Activated T-helper 2 cell treated with anti-CD3 and anti-CD28 coated beads, Interferon-gamma antibody, Interleukin-2, Interleukin-4, amounts not matched to agents 10 μg/mL and 5 μg/mL and 100 μg/mL, durations not matched to agents 14 hours and 24 hours and 36 hours (primary cell): ENCODE measurements at places on chromosomes 16 and 17. TPM values are rescaled to one million over a fixed set of nuclear protein-coding genes. Genes with fewer than 3 reads are reported as not detected.

The SLC16A13 gene
- 15.8 and 17.4 TPM in 2 replicates for total RNA-seq

The CYGB gene
- total RNA-seq, result not detected in 2 replicates

The ARHGAP23 gene
- total RNA-seq, result 0.32 and 1.2 TPM in 2 replicates

The PRKAR1A gene
- total RNA-seq, result 263 and 265 TPM in 2 replicates

The CD300E gene
- total RNA-seq, result not detected in 2 replicates

The SLC12A4 gene
- 46.2 and 47.1 TPM in 2 replicates for total RNA-seq

The MPV17L gene
- total RNA-seq, result 0.02 and 0.09 TPM in 2 replicates

The MAP2K6 gene
- total RNA-seq, result 3.1 and 3.6 TPM in 2 replicates

The MLKL gene
- 21.6 and 25.6 TPM in 2 replicates for total RNA-seq

The ADAD2 gene
- total RNA-seq, result not detected in 2 replicates

The CCDC78 gene
- total RNA-seq, result 7.3 and 8.3 TPM in 2 replicates

The PTX4 gene
- not detected in 2 replicates for total RNA-seq

The ALOX15B gene
- not detected in 2 replicates for total RNA-seq

The TSNAXIP1 gene
- 0.51 and 1.0 TPM in 2 replicates for total RNA-seq

The MAF gene
- total RNA-seq, result 73.6 and 74.2 TPM in 2 replicates
